ENCODE measurements at places on chromosomes 5 and 9.

- H3K4me3 ChIP-seq = no peak overlapping the region
- H3K4me1 ChIP-seq = peaks cover 19% of the 10 kb centered on the region
- DNase-seq = no peak
- no peak overlapping the region for H3K27ac ChIP-seq
Observed at GRCh38 chr9:93585259-93585658, 8.9 kb downstream of the PHF2 start.

GRCh38 chr5:54533541-54534190, 16.1 kb downstream of the SNX18 start:
- peak overlapping the region; percentile 68 for H3K27ac ChIP-seq
- H3K4me1 ChIP-seq = peaks cover 13% of the 10 kb centered on the region
- H3K36me3 ChIP-seq = no peaks in the 10 kb centered on the region
- H3K4me3 ChIP-seq = no peak overlapping the region
- H3K27me3 ChIP-seq = peaks cover 5% of the 10 kb centered on the region

- H3K4me3 ChIP-seq = no peak overlapping the region
- DNase-seq = no peak
- peaks cover 3% of the 10 kb centered on the region for H3K27me3 ChIP-seq
- no peak overlapping the region for H3K27ac ChIP-seq
- peaks cover 53% of the 10 kb centered on the region for H3K36me3 ChIP-seq
Observed at GRCh38 chr9:92645041-92645440, 24.9 kb downstream of the IPPK start.

- H3K27ac ChIP-seq = no peak overlapping the region
- H3K36me3 ChIP-seq = no peaks in the 10 kb centered on the region
- H3K4me3 ChIP-seq = no peak overlapping the region
- DNase-seq = no peak
- peaks cover 2% of the 10 kb centered on the region for H3K4me1 ChIP-seq
- H3K27me3 ChIP-seq = no peaks in the 10 kb centered on the region
Observed at GRCh38 chr9:15867334-15867733, 314.5 kb downstream of the CCDC171 start.

GRCh38 chr5:151772846-151773561, 1.2 kb downstream of the G3BP1 start:
- peak; percentile 12 for DNase-seq
- peak overlapping the region; percentile 93 for H3K4me3 ChIP-seq
- H3K36me3 ChIP-seq = peaks cover 13% of the 10 kb centered on the region
- peak overlapping the region; percentile 72 for H3K27ac ChIP-seq
- H3K4me1 ChIP-seq = peaks cover 34% of the 10 kb centered on the region

- no peaks in the 10 kb centered on the region for H3K27me3 ChIP-seq
- H3K4me1 ChIP-seq = peaks cover 47% of the 10 kb centered on the region
- peaks cover 4% of the 10 kb centered on the region for H3K36me3 ChIP-seq
- H3K4me3 ChIP-seq = no peak overlapping the region
Observed at GRCh38 chr9:7121664-7122063, 363.9 kb downstream of the KDM4C start.

GRCh38 chr5:53030893-53031292, 41.7 kb downstream of the ITGA2 start:
- H3K27ac ChIP-seq = no peak overlapping the region
- no peaks in the 10 kb centered on the region for H3K27me3 ChIP-seq
- no peak overlapping the region for H3K4me3 ChIP-seq
- peaks cover 6% of the 10 kb centered on the region for H3K4me1 ChIP-seq
- no peak for DNase-seq
- peaks cover 5% of the 10 kb centered on the region for H3K36me3 ChIP-seq

- no peaks in the 10 kb centered on the region for H3K36me3 ChIP-seq
- H3K27ac ChIP-seq = no peak overlapping the region
- H3K4me1 ChIP-seq = peaks cover 4% of the 10 kb centered on the region
- no peak for DNase-seq
- H3K27me3 ChIP-seq = peaks cover 2% of the 10 kb centered on the region
Observed at GRCh38 chr5:132493241-132493640, 2.7 kb upstream of the IRF1 start.

- no peaks in the 10 kb centered on the region for H3K36me3 ChIP-seq
- no peak overlapping the region for H3K4me3 ChIP-seq
- no peak for DNase-seq
Observed at GRCh38 chr5:83827111-83827557, 106.5 kb upstream of the HAPLN1 start.

GRCh38 chr5:34576891-34577666, 79.0 kb upstream of the RAI14 start:
- H3K36me3 ChIP-seq = no peaks in the 10 kb centered on the region
- no peak overlapping the region for H3K4me3 ChIP-seq
- H3K27ac ChIP-seq = no peak overlapping the region
- H3K4me1 ChIP-seq = peaks cover under 1% of the 10 kb centered on the region

- no peaks in the 10 kb centered on the region for H3K36me3 ChIP-seq
- no peak overlapping the region for H3K4me3 ChIP-seq
- no peak overlapping the region for H3K27ac ChIP-seq
Observed at GRCh38 chr5:76137887-76138542, 54.8 kb downstream of the SV2C start.

Measured in endothelial cell (in vitro differentiated cells).